CD4-positive, alpha-beta T cell treated with Interleukin-6 at 100 ng/mL for 8 hours (primary cell): ENCODE measurements at places on chromosomes 1 and 21.

GRCh38 chr1:175405766-175406165 is 213.2 kb upstream of the KIAA0040 start:
- DNase-seq, result no peak

DNA sequence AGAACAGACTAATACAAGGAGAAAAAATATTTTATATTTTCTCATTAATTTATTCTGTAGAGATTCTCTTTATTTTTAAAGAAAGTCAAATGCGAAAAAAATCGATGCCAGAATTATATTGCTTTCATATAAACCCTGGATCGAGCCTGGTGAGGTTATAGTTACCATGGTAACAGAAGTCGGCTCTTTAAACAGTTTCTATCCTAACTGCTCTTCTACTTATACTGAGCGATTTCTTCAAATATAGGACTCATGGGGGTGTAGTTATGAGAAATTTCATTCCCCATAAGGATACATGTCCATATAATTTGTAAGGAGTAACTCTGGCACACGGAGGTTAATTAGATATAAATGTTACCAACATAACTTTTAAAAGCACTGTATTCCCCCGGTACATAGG is 973.5 kb upstream of the NCAM2 start:
- no peak for DNase-seq

- no peak for DNase-seq
Observed at GRCh38 chr1:101316256-101316655, 79.4 kb downstream of the S1PR1 start.

DNA sequence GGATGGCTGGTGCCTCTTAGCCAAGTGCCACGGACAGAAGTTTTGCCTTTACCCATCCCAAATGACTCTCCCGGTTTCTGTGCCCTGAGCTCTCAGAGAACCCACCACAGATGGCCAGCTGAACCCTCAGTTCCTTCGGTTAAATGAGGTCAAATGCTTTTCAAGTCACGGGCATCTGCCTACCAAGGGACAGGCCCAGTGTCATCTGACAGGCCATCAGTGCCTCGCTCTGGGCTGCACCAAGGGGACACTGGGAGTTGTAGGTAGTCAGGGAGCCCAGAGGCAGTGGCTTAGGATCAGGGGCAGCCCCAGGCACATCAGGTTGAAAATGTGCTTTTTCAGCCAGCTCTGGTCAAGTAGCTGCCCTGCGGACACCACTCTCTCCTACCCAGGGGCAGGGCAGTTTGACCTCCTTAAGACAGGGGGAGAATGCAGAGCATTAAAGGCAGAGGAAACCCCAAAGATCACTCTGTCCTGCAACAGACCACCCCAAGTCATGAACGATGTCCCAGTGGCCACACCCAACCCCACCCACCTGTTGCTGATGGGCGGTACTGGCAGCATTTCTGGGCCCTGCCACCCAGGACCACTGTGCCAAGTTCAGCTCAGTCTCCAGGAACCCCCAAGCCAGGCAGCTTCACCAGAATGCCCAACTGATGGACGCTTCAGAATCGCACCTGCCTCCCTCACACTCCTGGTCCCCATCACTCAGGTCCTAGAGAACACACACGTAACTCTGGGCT is 60.7 kb downstream of the CASZ1 start:
- no peak for DNase-seq

DNA sequence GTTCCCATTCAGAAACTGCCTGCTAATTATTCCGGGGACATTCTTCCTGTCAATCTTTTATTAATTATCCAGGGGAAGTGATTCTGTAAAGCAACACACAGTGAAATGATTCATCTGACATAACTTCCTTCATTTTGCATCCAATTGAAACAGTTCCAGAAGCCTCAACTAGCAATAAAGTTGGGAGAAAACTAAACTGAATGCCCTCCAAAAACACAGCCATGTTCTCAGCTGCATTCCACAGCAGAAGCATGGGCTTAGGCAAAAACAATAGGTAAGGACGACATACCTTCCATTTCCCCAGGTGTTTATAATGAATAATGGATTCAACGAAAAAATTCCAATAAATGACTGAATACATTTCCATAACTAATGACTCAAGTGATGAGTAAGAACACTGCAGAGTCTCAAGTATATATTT is 36.9 kb upstream of the TARBP1 start:
- no peak for DNase-seq

- DNase-seq, result no peak
Observed at GRCh38 chr1:7042322-7043190, 257.3 kb downstream of the CAMTA1 start.

GRCh38 chr1:4175566-4176405 is 275.7 kb upstream of the C1orf174 start:
- DNase-seq, result no peak
